ENCODE measurements at places on chromosomes 12 and 14.

DNA sequence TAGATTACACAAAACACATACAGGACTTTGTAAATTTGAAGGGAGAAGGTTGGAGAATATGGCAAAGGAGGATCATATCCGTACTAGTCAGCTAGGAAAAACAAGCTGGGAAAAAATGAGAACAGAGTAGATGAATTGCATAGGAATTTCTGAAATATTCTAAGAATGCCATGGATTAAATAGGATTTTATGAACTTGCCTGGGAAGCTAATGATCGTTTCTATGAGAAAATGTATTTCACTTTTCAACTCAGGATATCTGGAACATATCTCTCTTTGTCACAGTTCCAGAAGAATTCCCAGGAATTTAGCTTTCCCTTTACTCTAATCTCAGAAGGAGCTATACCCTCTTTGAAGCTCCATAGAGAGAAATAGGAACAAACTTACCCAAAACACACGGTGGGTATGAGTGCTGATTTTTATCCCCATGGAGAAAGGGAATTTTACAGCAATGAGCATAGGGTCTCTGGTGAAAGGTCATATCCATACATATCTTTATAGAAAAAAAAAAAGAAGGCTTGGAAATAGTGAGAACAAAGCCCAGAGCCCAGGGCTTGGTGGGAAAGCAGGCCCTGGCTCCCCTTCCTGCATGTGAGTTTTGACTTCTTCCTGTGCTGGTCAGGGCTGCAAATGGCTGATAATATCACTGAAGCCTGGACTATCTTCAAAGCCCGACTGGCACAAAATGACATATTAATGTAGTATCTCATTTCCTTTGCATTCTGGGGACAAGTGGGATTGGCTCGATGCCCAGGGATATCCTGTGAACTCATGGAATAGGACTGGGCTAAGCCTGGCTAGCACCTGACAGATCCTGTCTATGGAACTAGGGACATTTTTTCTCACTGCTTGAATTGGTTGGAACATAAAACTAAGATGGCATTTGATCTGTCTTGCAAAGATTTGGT, 136.3 kb downstream of the AEBP2 start:
- DNase-seq = no peak

- no peak for DNase-seq
These were observed 35.9 kb upstream of the TMTC2 start for GRCh38 chr12:82650627-82651337.

DNA sequence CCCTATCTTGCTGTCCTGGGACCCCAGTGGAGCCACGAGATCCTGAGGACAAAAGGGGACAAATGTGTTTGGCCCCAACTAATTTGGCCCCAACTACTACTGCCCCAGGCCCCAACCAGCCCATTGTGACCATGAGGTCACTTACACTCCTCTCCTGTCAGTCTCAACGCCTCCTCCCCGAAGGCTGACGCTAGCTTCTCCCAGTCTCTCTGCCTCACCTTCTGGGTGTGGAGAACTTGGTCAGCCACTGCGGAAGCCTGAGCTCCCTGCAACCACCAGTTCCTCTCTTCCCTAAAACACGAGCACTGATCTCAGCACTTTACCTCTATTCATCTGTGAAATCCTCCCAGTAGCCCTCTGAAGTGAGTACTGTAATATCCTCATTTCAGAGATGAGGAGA, 13.3 kb downstream of the FAM181A start:
- DNase-seq = no peak

GRCh38 chr12:123934829-123935228, 37.8 kb downstream of the CCDC92 start:
- no peak for DNase-seq

DNA sequence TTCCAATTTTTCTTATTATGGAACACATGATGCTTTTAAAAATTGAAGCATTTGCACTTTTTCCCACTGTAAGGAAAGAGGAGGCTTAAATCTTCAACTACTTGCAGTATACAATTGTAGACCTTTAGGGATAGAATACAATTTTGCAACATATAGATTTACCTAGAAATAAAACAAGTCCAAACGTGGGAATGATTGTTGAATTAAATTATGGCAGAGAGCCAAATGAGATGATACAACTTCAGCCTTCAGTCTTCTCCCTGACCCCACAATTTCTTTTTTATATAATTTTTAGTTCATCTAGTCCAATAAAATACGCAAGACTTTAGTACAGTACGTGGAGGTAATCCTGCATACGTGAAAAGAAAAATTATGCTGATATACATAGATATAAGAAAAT, 666.5 kb downstream of the SLC16A7 start:
- no peak for DNase-seq

GRCh38 chr12:96248136-96248931, 54.2 kb downstream of the ELK3 start:
- no peak for DNase-seq

DNA sequence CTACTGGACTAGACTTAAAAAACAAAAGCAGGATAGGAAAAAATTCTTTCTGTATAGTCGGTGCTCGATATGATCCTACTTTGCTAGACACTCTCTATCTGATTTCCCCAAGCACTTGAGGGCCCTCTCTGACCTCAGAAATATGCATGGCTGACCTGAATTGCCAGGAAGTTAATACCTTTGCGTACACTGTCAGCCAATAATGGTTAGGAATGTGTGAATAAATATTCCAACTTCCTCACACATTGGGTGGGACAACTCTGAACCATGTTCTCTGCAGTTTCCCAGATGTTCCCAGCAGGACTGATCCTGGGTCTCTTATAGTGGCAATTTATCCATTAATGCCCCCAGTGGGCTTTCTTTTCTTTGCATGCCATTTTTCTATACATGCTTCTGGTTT, 20.5 kb upstream of the RPL10L start:
- DNase-seq = no peak

GRCh38 chr12:22282283-22282682, 52.2 kb downstream of the ST8SIA1 start:
- no peak for DNase-seq

DNA sequence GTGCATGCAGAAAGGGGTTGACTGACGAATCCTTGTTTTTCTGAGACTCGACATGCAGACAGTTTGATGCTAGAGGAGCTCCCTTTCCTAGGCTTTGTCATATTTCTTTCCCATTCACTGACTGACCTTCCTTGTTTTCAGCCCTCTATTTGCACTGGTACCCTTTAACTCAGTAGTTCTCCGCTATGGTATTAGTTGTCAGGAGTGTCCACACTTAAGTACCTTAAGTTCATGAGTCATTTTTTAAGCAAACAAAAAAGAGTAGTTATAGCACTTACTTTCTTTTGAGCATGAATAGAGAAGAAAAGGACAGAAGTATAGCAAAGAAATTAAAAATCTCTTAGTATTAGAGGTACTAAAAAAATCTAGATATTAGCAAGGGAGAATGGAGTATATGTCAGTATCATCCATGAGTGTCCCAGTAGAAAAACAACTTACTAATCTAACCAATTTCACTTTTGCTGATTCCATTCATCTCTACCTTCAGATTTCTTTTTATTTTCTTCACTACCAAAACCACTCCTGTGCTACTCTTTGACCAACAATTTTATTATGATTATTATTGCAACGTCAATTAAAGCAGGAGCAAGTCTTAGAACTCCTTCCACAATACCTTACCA, 8.3 kb downstream of the ATP2B1 start:
- DNase-seq = no peak

- DNase-seq = peak; percentile 78
These were observed 29.1 kb downstream of the SH2B3 start for GRCh38 chr12:111434680-111435338.

GRCh38 chr14:44341116-44341515, 166.0 kb downstream of the FSCB start:
- no peak for DNase-seq

DNA sequence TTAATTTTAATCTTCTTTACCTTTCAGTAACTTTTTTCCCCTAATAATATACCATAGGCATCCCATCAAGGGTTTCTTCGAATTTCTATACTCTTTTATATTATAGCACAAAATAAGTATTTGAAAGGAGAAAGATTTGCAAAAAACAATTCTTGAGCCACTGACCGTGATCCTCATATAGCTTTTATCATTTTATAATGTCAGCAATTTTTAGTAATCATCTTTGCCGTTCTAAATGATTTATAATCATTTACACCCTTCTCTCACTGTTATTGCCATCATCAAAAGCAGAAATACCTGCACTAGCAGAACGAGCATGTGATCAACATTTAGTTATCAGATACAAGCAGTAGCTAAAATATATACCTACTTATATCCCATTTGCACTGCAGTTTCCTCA, 16.9 kb downstream of the PTPRQ start:
- no peak for DNase-seq

GRCh38 chr12:93918262-93918661, 230.1 kb upstream of the PLXNC1 start:
- no peak for DNase-seq

- no peak for DNase-seq
These were observed 773.2 kb upstream of the ALG10B start for GRCh38 chr12:37543131-37543965.

- no peak for DNase-seq
These were observed 182.3 kb downstream of the KIF26A start for GRCh38 chr14:104320611-104321086.

GRCh38 chr12:81257947-81258551, 180.2 kb downstream of the ACSS3 start:
- DNase-seq = no peak

DNA sequence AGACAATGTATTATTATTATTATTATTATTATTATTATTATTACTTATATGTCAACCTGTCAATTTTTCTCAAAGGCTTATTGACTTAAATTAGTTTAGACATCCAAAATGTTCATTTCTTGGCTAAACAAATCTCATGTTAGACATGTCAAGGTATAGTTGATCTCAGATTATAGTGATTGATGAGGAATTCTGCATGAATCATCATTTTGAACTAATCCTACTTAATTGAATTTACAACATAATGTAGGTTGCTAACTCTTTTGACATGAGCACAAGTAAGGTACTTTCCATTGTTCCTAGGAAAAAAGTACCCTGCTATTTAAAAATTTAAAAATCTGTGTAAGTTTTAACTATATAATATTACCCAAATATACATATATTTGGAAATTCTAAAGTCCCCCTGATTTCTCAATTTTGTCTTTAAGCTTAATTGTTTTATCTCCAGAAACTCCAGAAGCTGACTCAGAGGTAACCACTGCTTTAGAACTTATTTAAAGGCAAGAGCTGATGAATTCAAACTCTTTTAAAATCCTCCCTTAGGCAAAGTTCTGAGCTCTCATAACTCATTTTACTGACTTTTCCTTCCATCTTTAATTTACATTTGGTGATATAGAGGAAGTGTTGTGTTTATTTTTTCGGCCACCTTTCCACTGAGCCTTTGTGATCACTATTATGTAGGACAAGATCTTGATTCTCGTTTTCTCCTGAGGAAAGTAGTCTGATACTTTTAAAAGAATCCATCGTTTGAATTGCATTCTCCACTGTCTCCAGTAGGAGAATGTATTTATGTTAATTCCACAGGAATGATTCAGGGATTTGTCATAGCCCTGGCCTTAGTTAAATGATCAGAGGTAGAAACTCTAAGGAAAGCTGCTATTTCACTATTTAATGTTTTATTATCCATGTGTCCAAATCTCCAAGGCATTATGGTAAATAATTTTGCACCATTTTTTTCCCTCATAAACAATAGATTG, 1304.5 kb downstream of the AACS start:
- no peak for DNase-seq

- no peak for DNase-seq
These were observed 116.7 kb downstream of the SNAPC1 start for GRCh38 chr14:61878931-61879330.

- no peak for DNase-seq
These were observed 17.8 kb downstream of the HDAC7 start for GRCh38 chr12:47801904-47802246.

- DNase-seq = no peak
These were observed 106.9 kb upstream of the HIF1A start for GRCh38 chr14:61588419-61588901.

- DNase-seq = no peak
These were observed 183.6 kb upstream of the DDHD1 start for GRCh38 chr14:53336729-53337128.

- DNase-seq = no peak
These were observed 8.3 kb upstream of the CCND2 start for GRCh38 chr12:4265280-4265679.

DNA sequence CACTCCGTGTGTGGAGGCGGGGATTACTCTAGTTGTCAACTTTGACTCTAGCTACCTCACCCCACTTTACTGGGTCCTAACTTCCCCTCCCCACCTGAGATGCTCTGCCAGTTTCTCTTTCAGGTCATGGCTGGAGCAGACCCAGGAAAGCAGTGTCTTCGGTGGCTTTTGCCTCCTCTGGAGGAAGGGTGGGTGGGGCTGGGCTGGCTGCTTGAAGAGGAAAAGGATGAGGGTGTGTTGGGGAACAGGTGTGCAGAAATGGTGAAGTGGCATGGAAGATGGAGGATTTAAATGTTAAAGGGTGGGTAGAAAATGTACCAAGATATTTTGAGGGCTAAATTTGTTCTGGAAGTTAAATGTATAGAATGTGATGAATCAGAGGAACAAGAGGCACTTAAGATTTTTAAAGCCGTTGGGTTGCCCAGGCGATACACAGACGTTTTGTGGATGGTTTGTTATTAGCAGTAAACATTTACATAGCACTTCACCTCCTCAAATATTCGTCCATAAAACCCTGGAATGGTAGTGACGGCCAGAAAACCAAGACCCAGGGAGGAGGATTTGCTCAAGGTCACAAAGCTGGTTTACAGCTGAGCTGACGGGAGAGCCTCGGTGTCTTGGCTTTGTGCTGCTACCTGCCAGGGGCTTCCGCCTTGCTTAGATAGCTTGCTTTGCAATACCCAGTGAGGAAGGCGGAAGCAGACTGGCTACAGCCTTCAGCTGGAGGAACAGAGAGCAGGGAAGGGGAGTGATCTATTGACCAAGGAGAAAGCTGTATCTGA, 72.2 kb upstream of the PRMT8 start:
- DNase-seq = no peak

DNA sequence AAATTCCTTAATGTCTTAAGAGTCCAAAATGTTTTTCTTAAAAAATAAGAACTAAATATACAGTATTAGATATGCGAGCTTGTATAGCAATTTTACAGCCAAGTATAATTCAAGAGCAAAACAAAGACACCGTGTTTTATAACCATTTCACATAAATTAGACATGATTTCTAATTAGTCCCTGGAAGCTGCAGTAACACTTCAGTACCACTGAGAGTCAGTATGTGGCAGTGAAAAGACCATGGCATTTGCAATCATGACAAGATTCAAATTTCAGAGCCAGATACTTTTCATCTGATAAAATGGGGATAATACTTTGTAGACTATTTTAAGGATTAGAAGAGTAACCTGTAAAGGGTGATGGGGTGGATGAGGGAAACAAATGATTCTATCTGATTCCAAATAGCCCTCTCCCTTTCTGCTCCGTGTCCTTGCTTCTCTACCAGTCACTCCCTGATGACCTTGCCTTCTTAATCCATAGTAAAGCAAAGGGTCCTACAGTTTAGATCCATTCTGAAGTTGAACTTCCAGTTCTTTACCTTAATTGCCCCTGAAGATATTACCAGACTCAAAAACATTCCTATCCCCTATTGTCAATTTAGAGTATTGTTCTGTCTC, 145.4 kb upstream of the ABCD2 start:
- no peak for DNase-seq

GRCh38 chr12:89781156-89781555, 72.5 kb upstream of the ATP2B1 start:
- DNase-seq = no peak

- DNase-seq = no peak
These were observed 48.4 kb upstream of the IFNG-AS1 start for GRCh38 chr12:67940780-67941243.

All from activated T-helper 1 cell treated with anti-CD3 and anti-CD28 coated beads, Interleukin-2, amount 50 U/mL, for 16 hours (primary cell).